RCC 7860 (cell line): ENCODE measurements at places on chromosomes 12 and 14.

DNA sequence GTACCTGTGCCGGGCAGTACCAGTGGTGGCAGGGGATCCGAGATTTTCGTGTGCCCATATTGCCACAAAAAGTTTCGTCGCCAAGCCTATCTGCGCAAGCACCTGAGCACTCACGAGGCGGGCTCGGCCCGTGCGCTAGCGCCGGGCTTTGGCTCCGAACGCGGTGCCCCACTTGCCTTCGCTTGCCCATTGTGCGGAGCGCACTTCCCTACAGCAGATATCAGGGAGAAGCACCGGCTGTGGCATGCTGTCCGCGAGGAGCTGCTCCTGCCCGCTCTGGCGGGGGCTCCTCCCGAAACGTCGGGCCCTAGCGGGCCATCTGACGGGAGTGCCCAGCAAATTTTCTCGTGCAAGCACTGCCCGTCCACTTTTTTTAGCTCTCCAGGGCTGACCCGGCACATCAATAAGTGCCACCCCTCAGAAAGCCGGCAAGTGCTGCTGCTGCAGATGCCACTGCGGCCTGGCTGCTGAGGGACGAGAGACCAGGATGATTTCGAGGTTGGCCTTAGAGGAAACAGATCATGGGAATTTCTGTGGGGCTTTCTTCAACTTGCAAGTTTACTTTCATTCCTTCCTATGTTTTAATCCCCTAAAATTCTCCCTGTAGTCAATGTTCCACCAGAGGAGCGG is 1.6 kb downstream of the INSM2 start:
- no peak for DNase-seq

- no peak for DNase-seq
Observed at GRCh38 chr14:97061198-97061597, 264.0 kb downstream of the VRK1 start.

DNA sequence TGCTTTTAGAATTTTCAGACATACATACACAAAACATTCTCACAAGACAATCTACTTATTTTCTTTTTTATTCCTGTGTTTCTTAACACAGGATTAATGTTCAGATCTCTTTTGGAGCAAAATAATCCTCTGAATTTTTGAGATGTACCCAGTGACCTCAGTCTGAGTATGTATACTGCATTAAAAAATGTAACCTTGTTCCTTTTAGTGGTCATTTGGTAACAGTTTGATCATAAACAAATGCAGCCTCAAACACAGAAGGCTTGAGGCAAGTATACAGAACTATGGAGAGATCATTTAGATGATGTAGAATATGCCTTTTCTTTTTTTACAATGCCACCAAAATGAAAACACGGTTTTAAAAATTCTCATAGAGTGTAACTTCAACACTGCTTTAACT is 9.7 kb downstream of the HIF1A start:
- DNase-seq = no peak

- DNase-seq = no peak
Observed at GRCh38 chr14:29892327-29892726, 35.3 kb downstream of the PRKD1 start.

DNA sequence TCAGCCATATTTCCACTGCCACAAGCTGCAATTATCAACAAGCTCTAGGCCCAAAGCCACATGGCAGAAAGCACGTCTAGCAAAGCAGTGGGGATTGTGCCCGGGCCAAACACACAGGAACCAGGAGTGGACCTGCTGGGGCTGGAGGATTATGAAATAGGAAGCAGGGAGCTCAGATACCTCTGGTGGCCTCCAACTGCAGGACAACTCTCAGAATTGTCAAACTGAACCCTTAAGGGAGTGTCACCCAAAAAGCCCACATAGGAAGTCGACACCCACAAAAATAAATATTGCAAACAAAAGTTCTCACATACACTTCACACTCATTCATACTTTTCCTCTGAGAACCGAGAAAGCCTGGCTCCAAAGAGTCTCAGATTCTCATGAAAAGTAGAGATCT is 26.1 kb downstream of the KCTD10 start:
- no peak for DNase-seq

DNA sequence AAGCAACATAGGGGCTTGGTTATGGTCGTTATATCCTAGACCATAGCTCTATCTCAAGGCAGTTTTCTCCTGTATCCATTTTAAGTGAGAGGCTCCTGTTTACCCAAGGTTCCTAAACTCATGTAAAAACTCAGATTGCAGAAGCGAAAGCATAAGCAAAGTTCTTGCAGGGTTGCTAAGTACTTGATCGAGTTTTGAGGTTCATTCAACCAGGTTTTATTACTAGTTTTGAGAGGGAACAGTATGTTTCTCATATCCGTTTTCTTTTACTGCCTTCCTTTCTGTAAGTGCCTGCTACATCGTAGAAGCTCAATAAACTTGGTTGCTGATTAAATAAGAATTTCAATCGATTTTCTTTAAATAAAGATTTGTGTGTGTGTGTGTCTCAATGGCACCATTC is 5.1 kb downstream of the AKAP3 start:
- DNase-seq = no peak

DNA sequence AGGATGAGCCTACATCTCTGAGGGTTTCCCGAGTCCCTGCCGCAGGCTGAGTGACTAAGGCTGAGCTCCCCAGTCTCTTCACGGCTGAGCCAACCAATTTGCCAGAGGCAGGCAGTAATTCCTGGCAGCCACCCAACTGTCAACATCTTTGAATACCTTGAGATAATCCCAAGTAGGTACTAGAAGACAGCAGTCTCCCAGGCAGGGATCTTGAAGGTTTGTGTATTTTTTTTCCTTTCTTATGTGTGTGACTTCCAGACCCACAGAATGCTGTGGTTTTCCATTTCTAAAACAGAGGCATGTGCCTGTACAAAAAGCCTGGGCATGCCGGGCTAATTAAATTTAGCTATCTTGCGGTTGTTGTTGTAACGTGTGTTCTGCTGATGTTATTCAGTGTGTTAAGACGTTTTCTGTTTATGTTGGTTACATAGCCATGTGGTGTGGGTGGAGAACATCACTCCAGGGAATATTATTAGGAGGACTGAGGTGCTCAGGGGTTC is 155.5 kb downstream of the ANO2 start:
- peak; percentile 51 for DNase-seq

- no peak for DNase-seq
Observed at GRCh38 chr14:56210571-56210970, 92.4 kb downstream of the PELI2 start.

- no peak for DNase-seq
Observed at GRCh38 chr14:105383083-105383730, 15.1 kb upstream of the TEX22 start.
